ENCODE measurements at places on chromosomes 7 and 10.

DNA sequence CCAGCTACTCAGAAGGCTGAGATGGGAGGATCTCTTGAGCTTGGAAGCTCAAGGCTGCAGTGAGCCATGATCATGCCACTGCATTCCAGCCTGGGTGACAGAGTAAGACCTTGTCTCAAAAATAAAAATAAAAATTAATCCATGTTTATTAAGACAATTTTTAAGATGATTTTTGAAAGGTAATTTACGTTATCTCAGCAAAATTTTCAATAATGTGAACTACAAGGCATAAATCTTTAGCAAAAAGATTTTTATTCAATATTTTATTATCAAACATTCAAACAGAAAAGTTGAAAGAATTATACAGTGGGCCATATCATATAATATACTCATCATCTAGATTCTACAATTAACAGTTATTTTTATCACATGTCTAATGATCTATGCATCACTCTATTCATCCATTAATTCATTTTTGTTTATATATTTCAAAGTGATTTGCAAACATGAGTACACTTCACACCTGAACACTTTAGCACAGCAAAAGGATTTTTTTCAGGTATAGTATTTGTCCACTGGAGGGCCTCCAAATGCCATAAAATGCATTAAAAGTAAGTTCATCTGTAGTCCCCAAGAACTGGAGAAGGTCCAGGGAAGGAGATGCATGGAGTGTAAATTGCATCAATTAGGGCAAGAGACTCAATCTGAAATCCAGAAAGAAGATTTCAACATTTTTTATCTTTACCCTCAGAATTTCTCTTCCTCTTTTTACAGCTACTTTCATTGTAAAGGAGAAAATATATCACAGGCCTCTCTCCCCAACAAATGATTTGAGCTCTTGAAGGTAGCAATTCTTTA, 38.6 kb upstream of the RSBN1L start:
- DNase-seq, result peak; percentile 10

GRCh38 chr10:101901340-101901739, 57.7 kb upstream of the KCNIP2 start:
- no peak for DNase-seq

- no peak for DNase-seq
These were observed 57.6 kb downstream of the MMRN2 start for GRCh38 chr10:86899670-86900276.

GRCh38 chr7:29447828-29448227, 115.8 kb upstream of the PRR15 start:
- no peak for DNase-seq

DNA sequence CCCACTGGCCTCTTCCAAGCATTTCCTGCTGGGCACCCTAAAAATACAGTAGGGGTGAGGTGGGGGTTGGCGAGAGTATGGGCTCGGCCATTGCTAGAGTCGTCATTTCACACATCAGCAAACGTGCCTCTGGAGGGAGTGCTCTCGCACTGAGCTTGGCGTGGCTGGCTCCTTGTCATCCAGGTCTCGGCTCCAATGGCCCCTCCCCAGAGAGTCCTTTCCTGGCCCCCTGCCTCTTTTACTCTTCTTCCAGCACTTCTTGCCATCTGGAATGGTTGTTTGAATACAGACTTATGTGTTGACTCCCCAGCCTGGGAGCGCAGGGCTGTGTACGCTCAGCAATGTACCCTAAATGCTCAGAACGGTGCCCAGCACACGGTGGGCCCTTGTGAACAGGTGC, 18.8 kb downstream of the UNC5B start:
- DNase-seq, result peak; percentile 54

DNA sequence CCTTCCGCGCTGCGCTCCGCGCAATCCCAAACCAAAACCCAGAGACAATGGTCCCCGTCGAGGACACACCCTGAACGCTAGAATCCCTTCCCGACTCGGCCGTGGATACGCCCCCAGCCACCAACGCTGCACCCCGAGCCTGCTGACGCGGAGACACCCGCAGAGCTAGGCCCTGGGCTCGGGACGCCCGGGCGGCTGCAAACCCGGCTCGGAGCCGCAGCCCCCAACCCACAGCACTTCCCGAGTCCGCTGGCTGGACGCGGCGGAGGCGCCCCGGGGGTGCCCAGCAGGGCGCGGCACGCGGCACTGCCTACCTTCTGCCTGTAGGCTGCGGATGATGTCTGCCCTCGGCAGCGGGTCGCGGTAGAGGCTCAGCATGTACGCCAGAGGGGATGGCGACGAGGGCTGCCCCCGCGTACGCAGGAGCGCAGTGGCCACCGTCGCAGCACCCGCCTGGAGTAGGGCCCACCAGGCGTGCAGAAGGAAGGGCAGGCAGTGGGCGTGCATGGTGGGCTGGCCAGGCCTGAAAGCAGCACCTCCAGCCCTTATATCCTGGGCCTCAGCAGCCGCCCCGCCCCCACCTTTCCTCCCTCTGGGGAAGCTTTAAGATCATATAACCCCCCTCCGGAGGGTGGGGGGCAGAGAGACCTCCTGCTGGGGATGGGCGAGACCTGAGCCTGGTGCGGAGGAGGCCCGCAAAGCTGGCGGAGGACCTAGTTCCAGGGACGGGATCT, at the start of gene NODAL:
Gene NODAL (minus strand): TSS at position 521 of the 734 bp plus-strand sequence. CDS start 14 bp downstream, at position 507.
- no peak for DNase-seq

DNA sequence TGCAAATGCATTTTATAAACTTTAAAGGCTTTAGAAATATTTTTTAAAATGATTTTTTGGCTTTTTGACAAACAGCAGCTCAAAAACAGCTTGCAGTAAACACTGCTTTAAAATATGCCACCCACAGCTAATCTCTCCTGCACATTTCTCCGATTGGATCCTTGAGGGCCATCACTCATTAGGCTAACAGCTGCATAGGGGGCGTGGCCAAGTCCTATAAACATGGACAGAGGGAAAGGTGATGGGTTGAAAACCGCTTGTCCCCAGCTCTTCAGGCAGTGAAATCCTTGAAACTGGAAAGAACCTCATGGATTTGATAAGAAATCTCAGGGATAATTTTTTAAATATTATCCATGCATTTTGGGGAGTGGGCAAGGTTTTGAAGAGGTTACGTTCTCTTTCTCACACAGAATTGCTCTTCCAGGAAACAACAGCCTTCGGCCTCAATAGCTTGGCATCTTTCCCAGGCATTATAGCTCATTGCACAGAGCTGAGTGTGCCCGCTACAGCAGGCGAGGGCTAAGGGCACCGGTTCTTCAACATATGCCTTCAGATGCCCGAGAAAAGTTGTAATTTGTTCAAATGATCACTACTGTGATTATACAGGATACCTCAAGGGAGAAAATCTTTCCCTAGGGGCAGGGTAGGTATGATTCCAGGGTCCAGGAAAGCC, 1.7 kb downstream of the PLEKHS1 start:
- DNase-seq, result no peak

DNA sequence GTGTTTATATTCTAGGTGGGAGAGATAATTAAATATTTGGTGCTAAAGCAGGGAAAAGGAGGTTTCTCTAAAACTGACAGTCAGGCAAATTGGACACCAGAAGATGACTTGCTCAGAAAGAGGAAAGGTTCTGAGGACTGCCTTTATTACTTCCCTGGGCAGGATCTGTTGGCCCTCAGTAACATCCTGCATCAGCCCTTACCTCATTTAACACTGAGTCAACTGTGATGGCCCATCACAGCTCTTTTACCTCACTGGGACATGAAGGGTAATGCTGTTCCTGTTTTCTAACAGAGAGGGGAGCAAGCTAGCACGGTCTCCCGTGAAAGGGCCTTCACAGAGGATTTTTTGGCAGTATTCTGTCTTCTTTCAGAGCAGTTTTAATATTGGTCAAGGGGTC, 12.0 kb downstream of the PPP1R17 start:
- DNase-seq, result no peak
